ENCODE measurements at places on chromosomes 4 and X.
A peak's percentile ranks its signal among the peaks of the same experiment; 100 is the strongest.

- H3K4me3 ChIP-seq: no peak overlapping the region
- H3K27ac ChIP-seq: peak overlapping the region; percentile 59
- no peak for DNase-seq
- H3K36me3 ChIP-seq: peaks cover 43% of the 10 kb centered on the region
Observed at GRCh38 chr4:147865926-147866325, 134.0 kb downstream of the ARHGAP10 start.

DNA sequence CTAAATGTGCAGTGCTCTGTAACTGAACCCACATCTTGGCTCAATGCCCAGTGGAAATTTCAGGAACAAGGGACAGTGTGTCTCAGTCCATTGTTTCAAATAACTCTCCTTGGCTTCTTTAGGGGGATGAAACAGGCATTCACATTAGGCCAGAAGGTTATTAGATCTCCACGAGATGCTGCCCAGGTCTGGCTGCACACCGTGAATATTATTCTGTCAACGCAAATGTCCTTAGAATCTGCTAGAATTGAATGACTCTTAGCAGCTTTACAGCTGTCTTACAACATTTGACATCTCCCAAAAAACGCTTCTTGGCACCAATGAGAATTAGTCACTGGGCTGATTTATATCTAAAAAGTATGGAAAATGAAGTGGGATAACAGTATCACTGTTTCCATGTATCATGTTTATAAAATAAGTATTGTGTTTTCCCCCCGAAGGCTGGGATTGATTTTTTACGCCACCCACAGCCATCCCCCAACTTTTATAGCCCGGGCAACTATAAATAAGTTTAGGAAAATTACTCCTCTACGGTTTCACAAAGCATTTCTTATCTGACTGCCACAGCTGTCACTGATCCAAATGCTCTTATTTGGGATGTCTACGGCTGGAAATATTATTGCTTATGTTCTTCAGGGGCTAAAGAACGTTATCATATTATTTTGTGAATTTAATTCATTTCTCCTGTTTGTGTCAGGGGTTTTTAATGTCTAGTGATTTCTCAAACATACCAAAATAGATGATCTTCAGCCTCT, 559.7 kb upstream of the FAT1 start:
- no peak overlapping the region for H3K4me3 ChIP-seq
- no peaks in the 10 kb centered on the region for H3K27me3 ChIP-seq
- DNase-seq: no peak
- no peaks in the 10 kb centered on the region for H3K4me1 ChIP-seq

- no peaks in the 10 kb centered on the region for H3K27me3 ChIP-seq
- no peak overlapping the region for H3K27ac ChIP-seq
- no peaks in the 10 kb centered on the region for H3K36me3 ChIP-seq
Observed at GRCh38 chrX:95427389-95427788, 1257.3 kb upstream of the DIAPH2 start.

DNA sequence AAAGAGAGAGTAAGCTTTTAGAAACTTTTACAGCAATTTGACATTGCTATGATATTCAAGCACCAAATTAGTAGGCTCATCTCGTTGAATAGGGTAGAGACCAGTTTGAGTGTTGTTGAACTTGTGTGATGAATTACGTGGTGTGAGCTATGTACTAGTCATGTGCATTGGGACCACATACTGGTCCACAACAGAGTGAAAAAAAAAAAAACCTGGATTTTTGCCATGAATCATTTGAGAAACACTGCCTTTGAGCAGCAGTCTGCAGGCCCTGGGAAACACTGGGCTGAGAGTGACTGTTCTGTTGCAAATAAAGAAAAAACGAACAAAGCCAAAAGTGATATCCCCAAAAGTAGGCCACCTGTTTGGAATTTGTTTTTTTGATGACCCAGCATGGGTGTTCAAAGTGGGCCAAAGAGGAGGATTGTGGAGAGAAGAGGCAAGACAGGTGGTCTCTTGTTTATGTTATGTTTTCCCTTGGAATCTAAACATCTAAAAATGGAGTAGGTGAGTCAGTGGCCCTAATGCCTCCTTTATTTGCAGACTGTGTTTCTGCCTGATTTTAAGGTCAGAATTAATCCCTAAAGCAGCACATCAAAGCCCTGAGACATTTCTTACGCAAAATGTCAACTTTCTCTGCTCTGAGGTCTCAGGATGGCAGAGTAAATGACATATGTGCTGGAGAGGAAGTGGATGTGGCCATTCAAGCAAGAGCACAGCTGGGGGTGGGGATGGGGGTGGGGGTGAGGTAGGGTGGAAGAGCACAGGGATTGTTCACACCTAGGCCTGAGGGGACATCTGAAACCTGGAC, 33.5 kb downstream of the TAF7L start:
- H3K27me3 ChIP-seq: no peaks in the 10 kb centered on the region
- H3K4me3 ChIP-seq: no peak overlapping the region
- no peak for DNase-seq

GRCh38 chr4:123288309-123289025, 108.1 kb upstream of the SPRY1 start:
- no peaks in the 10 kb centered on the region for H3K27me3 ChIP-seq
- peaks cover 18% of the 10 kb centered on the region for H3K36me3 ChIP-seq
- no peak overlapping the region for H3K27ac ChIP-seq

DNA sequence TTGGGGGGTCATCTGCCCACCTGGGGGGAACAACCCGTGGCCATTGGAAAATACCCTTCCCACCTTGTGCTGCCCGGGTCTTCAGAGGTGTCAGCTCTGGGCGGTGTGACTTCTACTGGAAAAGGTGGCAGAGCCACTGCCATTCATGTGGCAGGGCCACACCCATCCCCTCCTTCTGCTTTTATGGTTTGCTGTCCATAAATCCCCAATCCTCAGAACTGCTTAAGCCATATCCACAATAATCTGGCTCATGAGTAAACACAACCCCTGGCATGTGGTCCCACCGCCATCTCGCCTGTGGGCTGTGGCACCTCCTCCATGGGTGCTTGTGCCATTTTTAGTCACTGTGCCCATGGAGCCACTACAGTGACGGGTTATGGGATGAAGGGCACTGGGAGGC, 20.6 kb downstream of the SORCS2 start:
- H3K4me1 ChIP-seq: peaks cover 3% of the 10 kb centered on the region
- H3K27ac ChIP-seq: no peak overlapping the region
- H3K36me3 ChIP-seq: no peaks in the 10 kb centered on the region
- H3K27me3 ChIP-seq: peaks cover 14% of the 10 kb centered on the region
- H3K4me3 ChIP-seq: no peak overlapping the region

GRCh38 chr4:855880-856224, 29.9 kb upstream of the CPLX1 start:
- no peak overlapping the region for H3K27ac ChIP-seq
- no peaks in the 10 kb centered on the region for H3K27me3 ChIP-seq
- H3K4me1 ChIP-seq: no peaks in the 10 kb centered on the region

GRCh38 chr4:119130365-119131065, 5.1 kb upstream of the MYOZ2 start:
- no peaks in the 10 kb centered on the region for H3K36me3 ChIP-seq
- no peaks in the 10 kb centered on the region for H3K27me3 ChIP-seq
- peak overlapping the region; percentile 91 for H3K27ac ChIP-seq
- no peak overlapping the region for H3K4me3 ChIP-seq
- H3K4me1 ChIP-seq: peaks cover 57% of the 10 kb centered on the region

GRCh38 chr4:137509855-137510282, 22.4 kb downstream of the PCDH18 start:
- peak overlapping the region; percentile 68 for H3K27ac ChIP-seq
- H3K4me3 ChIP-seq: no peak overlapping the region
- no peaks in the 10 kb centered on the region for H3K36me3 ChIP-seq
- H3K27me3 ChIP-seq: no peaks in the 10 kb centered on the region

DNA sequence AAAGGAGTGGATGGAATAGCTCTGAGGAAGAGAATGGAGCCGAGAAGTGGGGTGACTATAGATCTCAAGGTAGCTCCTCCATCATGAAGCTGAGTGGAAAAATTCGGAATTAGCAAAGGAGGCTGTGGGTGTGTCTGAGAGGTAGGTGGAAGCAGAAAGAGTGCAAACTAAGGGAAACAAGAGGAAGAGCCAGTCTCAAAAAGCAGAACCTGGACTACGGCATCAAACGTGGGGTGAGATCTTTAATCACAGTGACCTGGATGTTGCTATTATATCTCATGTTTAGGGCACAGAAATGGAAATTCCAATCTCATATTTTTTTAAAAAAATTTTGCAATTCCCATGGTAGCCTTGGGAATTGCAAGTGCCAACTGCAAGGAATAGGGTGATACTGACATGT, 162.5 kb upstream of the RASGEF1B start:
- H3K4me3 ChIP-seq: no peak overlapping the region
- H3K4me1 ChIP-seq: peaks cover 12% of the 10 kb centered on the region
- no peak overlapping the region for H3K27ac ChIP-seq
- no peak for DNase-seq

- H3K27me3 ChIP-seq: no peaks in the 10 kb centered on the region
- no peak for DNase-seq
- no peaks in the 10 kb centered on the region for H3K4me1 ChIP-seq
- no peak overlapping the region for H3K27ac ChIP-seq
- no peaks in the 10 kb centered on the region for H3K36me3 ChIP-seq
Observed at GRCh38 chrX:42992199-42992943, 214.4 kb upstream of the PPP1R2C start.

- no peak for DNase-seq
- peaks cover 14% of the 10 kb centered on the region for H3K36me3 ChIP-seq
- H3K27ac ChIP-seq: no peak overlapping the region
- H3K4me1 ChIP-seq: peaks cover 7% of the 10 kb centered on the region
- H3K27me3 ChIP-seq: no peaks in the 10 kb centered on the region
- no peak overlapping the region for H3K4me3 ChIP-seq
Observed at GRCh38 chr4:5770051-5770450, 59.0 kb downstream of the EVC start.

- H3K4me1 ChIP-seq: peaks cover 42% of the 10 kb centered on the region
- peak; percentile 29 for DNase-seq
- H3K27ac ChIP-seq: no peak within 1 kb of the TSS
- peak within 1 kb of the TSS; percentile 71 for H3K4me3 ChIP-seq
Observed at GRCh38 chr4:4386736-4387392, at the start of gene NSG1. Gene NSG1 (plus strand): TSS chr4:4387102. CDS start chr4:4387630, 528 bp downstream.

DNA sequence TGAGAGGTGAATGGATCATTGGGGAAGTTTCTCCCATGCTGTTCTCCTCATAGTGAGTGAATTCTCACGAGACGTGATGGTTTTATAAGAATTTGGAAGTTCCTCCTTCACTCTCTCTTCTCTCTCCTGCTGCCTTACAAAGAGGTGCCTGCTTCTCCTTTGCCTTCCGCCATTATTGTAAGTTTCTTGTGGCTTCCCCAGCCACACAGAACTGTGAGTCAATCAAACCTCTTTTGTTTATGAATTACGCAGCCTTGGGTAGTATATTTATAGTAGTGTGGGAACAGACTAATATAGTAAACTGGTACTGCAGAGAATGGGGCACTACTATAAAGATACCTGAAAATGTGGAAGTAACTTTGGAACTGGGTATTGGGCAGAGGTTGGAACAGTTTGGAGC, 7.8 kb upstream of the CTAG2 start:
- no peak overlapping the region for H3K27ac ChIP-seq
- no peaks in the 10 kb centered on the region for H3K4me1 ChIP-seq
- no peak overlapping the region for H3K4me3 ChIP-seq
- no peaks in the 10 kb centered on the region for H3K27me3 ChIP-seq

- no peak overlapping the region for H3K27ac ChIP-seq
- DNase-seq: no peak
- H3K4me1 ChIP-seq: no peaks in the 10 kb centered on the region
- no peaks in the 10 kb centered on the region for H3K27me3 ChIP-seq
Observed at GRCh38 chr4:74555231-74555630, 110.3 kb downstream of the AREG start.

GRCh38 chr4:150974252-150974640, 40.8 kb downstream of the LRBA start:
- no peak overlapping the region for H3K4me3 ChIP-seq
- no peaks in the 10 kb centered on the region for H3K27me3 ChIP-seq
- peaks cover 33% of the 10 kb centered on the region for H3K4me1 ChIP-seq
- H3K36me3 ChIP-seq: no peaks in the 10 kb centered on the region

GRCh38 chr4:104630272-104630671, 135.6 kb upstream of the CXXC4 start:
- no peaks in the 10 kb centered on the region for H3K4me1 ChIP-seq
- H3K27ac ChIP-seq: no peak overlapping the region
- no peaks in the 10 kb centered on the region for H3K27me3 ChIP-seq
- DNase-seq: no peak

DNA sequence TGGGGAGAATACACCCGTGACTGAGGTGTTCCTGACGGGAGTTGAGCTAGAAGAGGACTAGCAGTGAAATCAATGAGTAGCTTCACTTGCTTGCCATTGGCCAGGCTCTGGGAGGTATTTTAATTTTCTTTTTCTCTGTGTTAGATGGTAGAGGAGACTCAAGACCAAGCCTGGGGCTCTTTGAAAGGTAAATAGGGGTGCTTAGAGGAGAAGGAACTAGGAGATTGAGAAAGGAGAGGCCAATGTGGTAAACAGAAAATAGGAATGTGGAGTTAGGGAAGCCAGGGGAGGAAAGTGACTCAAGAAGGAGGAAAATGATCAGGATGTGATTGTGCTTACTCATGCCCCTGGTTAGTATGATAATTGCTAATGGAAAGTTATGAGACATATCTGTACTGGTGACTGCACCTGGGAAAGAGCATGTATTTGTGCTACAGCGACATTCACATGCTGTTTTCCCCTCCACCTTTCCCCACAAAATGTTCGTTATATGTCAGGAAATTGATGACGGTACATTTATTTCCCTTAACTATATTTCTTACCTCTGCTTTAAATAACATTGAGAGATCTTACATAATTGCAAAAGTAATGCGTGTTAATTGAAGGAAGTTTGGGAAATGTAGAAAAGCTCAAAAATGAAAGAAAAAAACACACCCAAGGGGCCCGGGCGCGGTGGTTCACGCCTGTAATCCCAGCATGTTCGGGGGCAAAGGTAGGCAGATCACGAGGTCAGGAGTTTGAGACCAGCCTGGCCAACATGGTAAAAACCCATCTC, 16.9 kb upstream of the LRBA start:
- DNase-seq: no peak
- no peak overlapping the region for H3K4me3 ChIP-seq
- H3K27me3 ChIP-seq: no peaks in the 10 kb centered on the region
- no peak overlapping the region for H3K27ac ChIP-seq
- no peaks in the 10 kb centered on the region for H3K36me3 ChIP-seq

DNA sequence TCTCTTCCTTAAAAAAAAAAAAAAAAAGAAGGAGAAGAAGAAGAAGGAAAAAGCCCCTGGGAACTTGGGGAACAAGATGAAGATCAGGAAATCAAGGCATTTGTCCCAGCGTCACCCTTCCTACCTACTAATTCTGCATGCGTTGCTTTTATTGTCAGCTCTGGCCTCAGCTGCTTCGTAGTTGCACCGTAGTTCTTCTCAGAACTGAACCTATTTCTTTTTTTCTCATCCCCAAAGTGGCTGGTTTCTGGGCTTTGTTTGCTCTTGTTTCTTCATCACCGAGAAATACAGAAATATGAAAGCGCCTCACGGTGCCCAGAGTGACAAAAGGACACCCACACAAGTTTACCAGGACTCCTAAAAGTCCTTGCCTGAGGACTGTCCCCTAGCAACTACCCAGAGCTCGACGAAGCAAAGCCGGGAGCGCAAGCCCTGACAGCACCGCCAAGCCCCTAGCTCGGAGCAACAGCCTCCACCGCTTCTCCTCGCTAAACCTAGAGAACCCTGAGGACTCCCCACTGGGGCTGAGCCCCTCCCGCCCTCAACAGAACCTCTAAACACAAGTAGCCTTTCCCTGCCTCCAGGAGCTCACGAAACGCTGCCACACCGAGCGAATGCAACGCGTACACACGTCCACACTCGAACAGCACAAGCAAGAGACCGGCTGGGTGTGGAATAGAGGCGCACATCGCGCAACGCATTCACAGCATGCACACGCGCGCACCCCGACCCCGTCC, 710 bp downstream of the PRKG2 start:
- peak overlapping the region; percentile 56 for H3K4me3 ChIP-seq
- no peaks in the 10 kb centered on the region for H3K36me3 ChIP-seq
- no peak for DNase-seq
- H3K27me3 ChIP-seq: peaks cover 79% of the 10 kb centered on the region
- no peak overlapping the region for H3K27ac ChIP-seq
